ENCODE measurements at places on chromosomes 2 and 18.

DNA sequence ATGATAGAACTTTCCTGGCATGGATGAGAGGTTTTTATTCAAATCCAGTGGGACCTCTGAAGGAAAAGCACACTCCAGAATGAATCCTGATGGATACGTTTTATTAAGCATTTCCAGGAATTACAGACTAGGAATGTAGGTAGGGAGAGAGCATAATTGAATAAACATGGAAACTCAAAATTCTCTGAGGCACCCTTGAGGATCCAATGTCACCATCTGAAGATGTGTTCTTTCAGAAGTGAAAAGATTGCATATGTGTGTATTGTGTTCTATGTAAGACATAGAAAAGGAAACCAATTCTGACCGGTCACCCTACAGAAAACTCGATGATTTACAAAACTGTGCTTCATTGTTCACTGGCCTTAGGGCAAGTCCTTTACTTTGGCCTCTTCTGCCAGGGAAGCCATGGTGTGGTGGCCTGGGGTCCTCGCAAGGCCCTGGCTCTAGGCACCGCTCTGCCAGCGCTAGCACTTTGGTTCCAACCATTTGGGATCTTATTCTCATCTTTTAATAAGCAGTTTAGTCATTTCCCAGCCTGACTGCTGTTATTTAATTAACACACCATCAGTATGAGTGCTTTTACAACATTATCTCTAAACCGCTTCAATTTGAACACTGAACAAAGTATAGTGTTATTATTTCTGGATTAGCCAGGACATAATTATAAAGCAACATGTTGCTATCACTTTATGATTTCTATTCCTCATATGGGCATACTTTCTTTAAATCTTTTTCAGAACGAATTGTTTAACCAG lies 4.5 kb upstream of the GKN1 start:
- DNase-seq: peak; percentile 45

- DNase-seq: no peak
Observed at GRCh38 chr2:172072706-172073105, 12.6 kb upstream of the DLX1 start.

DNA sequence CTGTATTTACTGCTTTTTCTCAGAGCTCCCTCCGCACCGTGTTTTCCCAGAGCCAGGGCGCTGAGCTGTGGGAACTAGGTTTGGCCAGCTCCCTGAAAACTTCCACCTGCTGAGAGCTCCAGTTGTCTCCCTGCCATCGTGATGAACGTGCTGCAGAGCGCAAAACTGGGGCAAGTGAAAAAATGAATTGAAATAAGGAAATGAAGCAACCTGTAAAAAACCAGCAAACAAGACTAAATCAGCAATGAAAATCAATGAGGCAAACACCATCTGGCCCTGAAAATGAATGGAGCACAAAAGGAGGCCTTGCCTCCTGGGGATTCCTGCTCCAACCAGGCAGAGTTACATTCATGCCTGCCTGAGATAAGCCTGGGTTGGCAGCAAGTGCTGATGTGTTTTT lies 129.9 kb downstream of the MARCHF4 start:
- DNase-seq: no peak

- no peak for DNase-seq
Observed at GRCh38 chr2:179770029-179770428, 91.4 kb downstream of the ZNF385B start.

GRCh38 chr2:35228584-35228983 lies 1127.0 kb upstream of the CRIM1 start:
- DNase-seq: no peak

DNA sequence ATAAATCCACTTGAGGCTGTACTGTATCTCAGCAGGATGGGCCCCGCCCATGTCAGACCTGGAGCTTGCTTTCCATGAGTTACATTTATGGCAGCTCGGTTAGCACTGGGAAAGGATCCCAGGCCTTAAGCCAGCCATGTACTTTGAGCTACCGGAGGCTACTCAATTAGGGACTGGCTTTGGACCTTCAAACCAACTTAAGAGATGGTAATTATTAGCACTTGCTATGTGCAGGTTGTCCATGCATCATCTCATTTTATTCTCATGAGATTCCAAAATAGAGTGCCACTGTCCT lies 64.4 kb downstream of the ACTR2 start:
- no peak for DNase-seq

GRCh38 chr18:9696112-9696511 lies 12.0 kb upstream of the RAB31 start:
- no peak for DNase-seq

DNA sequence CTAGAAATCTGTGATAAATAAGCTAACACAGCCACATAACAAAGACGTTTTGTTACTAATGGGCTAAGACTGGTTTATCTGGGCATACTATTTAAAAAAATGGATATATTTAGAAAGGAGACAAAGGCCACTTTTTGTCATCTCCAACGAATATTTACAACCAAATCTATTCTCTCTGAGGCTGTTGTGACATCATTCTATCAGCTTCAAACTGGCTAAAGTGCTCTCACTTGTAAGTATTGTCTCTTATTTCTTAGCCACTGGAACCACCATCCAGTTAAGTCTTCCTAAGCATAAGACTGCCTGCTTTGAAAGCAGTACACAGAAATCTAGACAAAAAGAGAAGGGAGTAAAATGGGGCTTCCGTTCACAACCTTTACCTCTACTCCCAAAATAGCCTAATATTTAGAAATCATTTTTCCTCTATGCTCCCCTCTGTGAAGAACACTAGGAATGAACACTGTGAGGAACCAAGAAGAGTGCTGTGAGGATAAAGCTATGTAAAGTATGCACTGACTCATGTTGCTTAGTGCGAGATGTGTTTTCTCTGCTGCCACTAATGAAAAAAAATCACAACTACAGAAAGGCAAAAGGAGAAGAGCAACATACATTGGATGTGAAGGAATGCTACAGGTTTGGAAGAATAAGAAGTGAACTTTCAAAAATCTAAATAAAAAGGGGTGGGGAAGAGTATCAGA lies 264.1 kb downstream of the EXOC6B start:
- no peak for DNase-seq

DNA sequence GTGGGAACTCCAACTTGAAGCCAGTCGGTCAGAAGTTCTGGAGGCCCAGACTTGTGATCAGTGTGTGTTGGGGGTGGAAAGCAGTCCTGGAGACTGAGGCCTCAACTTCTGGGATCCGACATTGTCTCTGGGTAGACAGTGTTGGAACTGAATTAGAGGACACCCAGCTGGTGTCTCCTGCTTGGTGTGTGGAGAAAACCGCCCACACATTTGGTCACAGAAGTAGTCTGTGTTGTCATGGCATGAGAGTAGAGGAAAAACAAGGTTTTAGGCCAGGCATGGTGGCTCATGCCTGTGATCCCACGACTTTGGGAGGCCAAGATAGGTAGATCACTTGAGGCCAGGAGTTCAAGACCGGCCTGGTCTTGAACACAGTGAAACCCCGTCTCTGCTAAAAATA lies 51.5 kb downstream of the PUM2 start:
- no peak for DNase-seq

DNA sequence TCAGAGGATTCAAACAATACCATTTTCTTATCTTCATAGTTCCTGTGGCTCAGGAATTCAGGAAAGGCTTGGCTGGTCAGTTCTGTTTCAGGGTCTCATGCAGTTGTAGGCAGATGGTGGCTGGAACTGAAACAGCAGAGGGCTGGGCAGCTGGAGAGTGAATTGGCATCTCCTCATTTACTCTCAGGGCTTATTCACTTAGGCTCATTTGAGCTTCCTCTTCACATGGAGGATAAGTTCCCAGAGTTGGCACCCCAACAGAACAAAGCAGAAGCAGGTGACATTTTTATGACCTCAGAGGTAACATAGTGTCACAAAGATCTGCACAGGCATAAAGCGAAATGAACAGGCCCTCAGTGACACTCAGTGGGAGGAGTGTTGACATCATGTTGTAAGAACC lies 66.1 kb downstream of the RBBP8 start:
- no peak for DNase-seq

GRCh38 chr18:48023334-48024008 lies 93.0 kb upstream of the SMAD2 start:
- DNase-seq: peak; percentile 57

- no peak for DNase-seq
Observed at GRCh38 chr2:232375164-232375563, 3.4 kb upstream of the ALPP start.

- no peak for DNase-seq
Observed at GRCh38 chr18:2572171-2572569, 813 bp downstream of the NDC80 start.

DNA sequence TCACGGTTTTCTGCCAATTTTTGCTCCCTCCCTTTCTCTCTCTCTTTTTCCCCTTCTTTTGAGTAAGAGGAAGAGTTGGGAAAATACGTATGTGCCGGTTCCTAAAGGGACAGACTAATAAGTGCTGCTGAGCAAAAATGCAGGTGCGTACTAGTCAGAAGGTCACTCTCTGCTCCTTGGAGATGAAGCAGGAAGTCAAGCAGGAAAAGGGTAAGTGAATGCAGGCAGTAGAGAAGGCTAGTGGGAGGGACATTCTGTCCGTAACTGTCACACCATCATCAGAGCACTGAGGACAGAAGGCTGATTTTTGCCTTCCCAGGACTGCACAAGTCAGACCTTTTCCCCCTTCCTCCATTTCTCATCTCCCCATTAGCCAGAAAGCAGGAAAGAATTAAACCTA lies 105.7 kb downstream of the CDH2 start:
- DNase-seq: no peak

- DNase-seq: no peak
Observed at GRCh38 chr2:122707224-122707824, 951.9 kb downstream of the TSN start.

GRCh38 chr2:239902749-239903201 lies 122.4 kb downstream of the NDUFA10 start:
- no peak for DNase-seq

DNA sequence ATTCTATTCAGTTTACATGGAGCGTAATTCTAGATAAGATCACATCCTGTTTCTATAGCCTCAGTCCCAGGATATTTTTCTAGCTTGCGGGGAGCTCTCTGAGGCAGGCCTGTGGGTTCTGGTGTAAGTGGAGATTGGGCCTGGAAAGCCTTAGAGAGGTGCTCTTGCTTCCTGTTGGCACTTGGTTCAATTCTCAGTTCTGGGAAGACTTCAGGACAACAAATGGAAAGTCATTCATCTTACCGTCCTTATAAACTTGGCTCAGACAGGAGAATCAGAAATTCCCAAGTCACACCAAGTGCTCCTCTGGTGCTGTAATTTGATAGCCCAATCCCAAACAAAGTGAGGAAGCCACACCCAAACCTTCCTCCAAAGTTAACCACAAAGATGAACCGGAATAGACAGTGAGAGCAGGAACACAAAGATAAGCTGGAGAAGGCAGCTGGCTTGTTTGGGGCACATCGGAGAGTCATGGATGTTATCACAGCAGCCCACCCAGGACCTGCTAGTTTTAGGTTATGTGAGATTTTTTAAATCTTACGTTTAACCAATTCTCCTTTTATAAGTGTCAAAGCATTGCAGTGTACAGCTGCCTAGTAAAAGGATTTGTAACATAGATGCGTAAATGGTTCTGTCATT lies 144.3 kb upstream of the MAP3K20 start:
- peak; percentile 38 for DNase-seq

DNA sequence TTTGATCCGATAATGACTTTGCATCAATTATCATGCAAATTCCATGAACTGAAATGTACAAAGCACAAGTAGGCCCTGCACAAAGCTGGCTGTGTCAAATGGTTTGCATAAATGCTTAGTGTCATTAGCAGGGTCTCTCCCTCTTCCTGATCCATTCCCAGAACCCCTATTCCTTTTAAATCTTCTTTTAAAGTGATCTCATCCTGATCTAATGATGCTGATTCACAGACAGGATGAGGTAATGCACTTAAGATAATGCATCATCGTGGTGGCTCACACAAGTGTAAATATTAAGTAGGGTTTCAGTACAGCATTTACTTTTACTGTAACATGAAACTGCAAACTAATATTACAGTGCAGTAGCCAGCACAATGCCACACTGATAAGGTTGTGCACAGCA lies 304.8 kb upstream of the SOX11 start:
- DNase-seq: no peak

GRCh38 chr2:122163617-122164016 lies 408.2 kb downstream of the TSN start:
- DNase-seq: no peak

GRCh38 chr2:134927195-134927594 lies 8.6 kb downstream of the CCNT2 start:
- DNase-seq: no peak

DNA sequence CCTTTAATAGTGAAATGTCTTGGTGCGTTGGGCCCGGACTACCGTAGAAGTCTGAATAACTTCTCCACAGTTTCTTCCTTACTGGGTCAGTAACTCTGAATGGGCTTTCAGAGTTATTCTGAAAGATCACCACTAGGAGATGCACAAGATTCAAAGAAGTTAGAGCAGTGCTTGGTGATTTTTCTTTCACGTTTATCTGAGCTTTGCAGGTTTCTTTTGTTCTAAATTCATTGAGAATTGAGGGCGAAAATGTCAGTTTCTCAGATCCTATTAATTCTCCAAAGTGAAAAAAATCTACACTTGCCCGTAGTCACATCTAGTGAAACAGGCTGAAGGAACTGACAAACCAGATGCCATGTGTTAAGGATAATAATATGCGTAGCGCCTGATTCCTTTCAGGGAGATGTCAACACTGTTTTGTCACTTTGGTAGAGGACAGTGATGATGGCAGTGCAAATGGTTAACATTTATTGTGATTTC lies 70.1 kb downstream of the QPCT start:
- peak; percentile 57 for DNase-seq

GRCh38 chr2:147460155-147460554 lies 384.7 kb upstream of the ACVR2A start:
- no peak for DNase-seq

DNA sequence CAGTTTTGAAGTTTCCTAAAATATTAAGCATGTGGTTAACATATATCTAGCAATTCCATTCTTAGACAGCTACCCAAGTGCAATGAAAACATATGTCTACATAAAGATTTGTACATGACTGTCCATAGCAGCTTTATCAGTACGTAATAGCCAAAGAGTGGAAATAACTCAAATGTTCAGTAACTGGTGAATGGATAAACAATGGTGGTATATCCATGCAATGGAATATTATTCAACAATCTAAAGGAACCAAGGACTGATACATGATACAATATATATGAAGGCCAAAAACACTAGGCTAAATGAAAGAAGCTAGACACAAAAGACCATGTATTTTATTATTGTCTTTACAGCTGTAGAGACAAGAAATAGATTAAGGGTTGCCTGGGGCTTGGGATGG lies 361.4 kb downstream of the ALK start:
- DNase-seq: no peak

GRCh38 chr2:201909961-201910361 lies 103.6 kb downstream of the CDK15 start:
- DNase-seq: peak; percentile 35

DNA sequence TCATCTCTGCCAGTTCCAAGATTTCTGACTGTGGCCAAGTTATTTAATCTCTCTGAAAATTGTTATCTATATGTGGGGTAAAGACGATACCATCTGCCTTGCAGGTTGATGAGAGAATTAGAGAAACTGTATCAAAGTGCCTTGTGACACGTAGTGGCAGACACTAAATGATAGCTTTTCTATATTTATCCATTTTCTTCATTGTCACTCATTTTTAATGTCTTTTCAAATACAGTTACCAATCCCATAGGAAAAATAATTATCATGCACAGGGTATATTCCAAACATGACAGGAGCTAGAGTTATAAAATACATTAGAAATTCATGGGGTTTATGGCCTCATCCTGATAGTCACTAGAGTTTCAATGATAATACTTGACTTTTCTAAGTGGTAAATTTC lies 95.6 kb upstream of the NOL4 start:
- no peak for DNase-seq

Measured in muscle of arm (tissue), 14 donors.